Activated CD4-positive, alpha-beta T cell treated with anti-CD3 and anti-CD28 coated beads for 48 hours (primary cell): ENCODE measurements at places on chromosomes 6 and 20.

DNA sequence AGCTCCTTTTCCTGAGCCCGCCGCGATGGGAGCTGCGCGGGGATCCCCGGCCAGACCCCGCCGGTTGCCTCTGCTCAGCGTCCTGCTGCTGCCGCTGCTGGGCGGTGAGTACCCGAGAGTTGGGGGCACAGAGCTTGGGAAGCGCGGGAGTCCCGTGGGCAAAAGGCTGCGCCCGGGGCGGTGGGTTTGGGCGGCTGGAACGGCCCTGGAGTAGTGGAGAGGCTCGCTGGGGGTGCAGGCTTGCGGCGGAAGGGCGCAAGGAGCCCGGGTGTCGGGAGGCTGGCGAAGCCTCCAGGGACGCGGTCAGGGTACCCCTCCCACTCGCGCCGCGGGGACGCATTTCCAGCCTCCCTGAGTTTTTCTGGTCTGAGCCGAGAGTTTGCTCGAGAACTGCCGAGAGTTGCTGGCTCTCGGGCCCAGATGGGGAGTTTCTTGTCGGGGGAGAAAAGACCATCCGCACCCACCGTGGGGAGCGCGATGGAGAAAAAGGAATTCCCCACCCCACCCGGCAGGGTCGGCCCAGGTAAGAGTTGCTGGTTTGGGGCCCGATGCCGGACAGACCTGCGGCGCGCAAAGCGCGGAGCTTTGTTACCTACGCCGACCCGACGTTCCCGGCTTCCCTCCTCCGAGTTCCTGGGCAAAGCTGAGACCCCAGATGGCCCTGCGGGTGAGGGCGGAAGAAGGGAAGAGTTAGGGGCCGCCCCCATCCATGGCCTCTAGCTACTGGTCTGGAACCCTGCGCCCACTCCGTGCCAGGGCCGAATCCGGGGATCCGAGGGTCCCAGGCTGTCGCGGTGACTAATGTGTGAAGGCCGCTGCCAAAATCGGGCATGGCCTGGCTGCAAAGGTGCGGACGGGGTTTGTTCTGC is 584 bp downstream of the PTK7 start:
- no peak for DNase-seq

DNA sequence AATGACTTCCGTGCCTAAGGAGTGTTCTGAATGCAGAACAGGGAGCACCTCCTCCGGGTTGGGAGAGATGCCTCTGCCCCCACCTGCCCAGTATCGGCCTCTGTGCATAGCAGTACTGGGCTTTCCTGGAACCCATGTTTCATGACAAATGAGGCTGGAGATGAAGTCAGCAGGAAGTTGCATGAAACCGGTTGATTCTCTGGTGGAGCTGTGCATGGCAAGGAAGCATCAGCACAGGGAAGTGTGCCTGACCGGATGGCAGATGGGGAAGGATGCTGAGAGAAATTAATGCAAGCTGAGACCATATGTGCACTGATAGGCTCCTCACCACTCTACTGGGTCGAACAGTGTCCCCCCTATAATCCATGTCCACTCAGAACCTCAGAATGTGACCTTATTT is 155.5 kb downstream of the CDH26 start:
- DNase-seq, result no peak

- DNase-seq, result no peak
These were observed 41.0 kb downstream of the SNX14 start for GRCh38 chr6:85552652-85553051.

- DNase-seq, result no peak
These were observed 84.6 kb downstream of the MAN1A1 start for GRCh38 chr6:119264854-119265397.

- no peak for DNase-seq
These were observed 38.3 kb downstream of the HNF4A start for GRCh38 chr20:44393608-44394451.

DNA sequence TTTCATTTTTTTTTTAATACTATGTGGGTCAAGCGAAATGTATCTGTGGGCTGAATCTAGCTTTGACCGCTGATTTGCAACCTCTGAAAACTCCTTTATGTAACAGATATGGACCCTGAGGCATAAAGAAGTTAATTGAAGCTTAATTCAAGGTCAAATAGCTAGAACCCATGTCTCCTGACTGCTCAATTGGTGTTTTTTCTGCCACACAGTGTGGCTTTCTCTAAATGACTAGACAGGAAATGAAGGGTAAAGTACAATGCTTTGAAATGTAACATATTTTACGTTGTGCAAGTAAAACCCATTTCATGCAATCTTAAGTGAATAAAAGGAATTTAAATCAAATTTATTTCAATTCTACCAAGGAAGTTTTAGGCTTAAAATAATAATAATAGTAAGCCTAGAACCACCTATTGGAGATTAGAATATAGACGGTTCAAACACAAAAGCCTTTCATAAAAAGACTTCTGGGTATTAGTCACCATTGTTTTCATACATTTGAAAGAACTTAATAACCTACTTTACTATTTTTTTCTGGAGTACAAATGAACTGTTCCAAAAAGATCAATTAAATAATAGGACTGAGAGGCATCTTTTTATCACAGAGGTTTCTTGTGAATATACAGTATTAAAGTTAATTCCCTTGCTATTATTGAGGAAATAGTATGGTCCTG is 279.8 kb downstream of the EPHA7 start:
- DNase-seq, result no peak

GRCh38 chr20:58706150-58706892 is 13.7 kb downstream of the NPEPL1 start:
- no peak for DNase-seq

DNA sequence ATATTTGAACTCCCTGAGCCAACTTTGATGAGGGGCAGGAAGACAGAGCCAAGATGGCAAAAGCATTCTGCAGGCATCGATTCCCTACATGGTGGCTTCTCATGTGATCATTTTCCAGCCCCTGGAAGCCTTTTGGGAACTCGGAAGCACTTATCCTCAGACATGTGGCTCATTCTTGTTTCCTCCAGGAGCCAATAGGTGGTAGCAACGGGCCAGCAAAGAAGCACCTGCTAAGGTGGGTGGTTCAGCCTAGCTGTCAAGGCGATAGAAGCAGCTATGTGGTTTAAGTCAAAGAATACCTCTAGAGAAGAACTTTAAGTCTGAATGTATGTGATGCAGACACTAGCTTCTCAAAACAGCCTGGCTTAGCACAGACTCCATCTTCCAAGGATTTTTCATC is 64.9 kb upstream of the PAX1 start:
- DNase-seq, result no peak

- DNase-seq, result no peak
These were observed 60.4 kb downstream of the COL19A1 start for GRCh38 chr6:69926745-69927144.

DNA sequence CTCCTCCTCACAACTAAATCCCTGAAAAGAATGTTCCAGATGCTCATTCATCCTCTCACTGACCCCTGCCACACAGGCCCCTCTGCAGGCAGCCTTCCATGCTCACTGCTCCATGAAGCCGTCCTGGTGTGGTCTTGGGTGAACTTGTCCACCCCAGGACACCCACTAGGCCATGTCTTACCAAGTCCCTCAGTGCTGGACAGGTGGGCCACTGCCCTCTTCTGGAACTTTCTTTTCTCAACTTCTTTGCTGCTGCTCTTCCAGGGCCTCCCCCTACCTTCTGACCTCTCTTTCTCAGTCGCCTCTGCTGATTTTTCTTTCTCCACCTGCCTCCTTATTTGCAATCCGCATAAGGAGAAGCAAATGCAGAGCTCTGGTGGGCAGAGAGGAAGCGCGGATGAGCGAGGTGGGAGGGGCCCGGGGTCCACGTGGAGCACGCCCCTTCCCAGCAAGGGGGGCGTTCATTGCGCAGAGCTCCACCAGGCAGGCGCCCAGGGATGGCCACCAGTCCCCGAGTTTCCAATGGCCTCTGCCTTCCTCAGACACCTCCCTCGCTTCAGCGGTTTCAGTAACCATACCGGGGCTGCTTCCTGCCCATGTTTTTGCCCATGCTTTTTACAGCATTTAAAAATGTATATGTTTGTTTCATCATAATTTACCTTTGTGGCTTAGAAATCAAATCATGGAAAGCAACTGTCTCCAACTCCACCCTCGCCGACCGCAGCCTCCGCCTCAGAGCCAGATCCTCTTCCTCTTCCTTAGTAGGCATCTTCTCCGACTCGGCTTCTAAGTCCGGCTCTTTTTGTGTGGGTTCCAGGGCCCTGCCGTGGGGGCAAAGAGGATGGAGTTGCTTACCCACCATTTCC is 129.6 kb downstream of the ZDHHC14 start:
- peak; percentile 15 for DNase-seq

GRCh38 chr6:12060780-12061609 is 48.9 kb downstream of the HIVEP1 start:
- peak; percentile 72 for DNase-seq

DNA sequence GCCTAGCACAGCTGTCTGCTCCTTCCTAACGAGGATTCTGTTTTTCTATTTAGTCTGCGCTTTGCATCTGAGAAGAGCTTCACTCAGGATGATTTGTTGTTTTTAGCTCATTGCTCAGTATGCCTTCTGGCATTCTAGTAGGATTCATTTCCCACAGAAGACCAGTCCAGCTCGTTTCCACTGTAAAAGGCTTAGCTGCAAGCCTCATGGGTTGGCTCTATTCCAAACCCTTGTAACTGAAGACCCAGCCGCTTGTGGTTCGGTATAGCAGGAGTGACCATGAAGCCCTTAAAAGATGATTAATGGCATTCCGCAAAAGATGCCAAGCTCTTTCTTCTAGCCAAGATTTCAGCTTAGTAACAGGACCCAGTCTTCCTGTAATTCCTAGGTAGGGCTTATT is 7.2 kb downstream of the ADGRF1 start:
- DNase-seq, result no peak

- DNase-seq, result no peak
These were observed 5.2 kb upstream of the VEGFA start for GRCh38 chr6:43764772-43765171.

DNA sequence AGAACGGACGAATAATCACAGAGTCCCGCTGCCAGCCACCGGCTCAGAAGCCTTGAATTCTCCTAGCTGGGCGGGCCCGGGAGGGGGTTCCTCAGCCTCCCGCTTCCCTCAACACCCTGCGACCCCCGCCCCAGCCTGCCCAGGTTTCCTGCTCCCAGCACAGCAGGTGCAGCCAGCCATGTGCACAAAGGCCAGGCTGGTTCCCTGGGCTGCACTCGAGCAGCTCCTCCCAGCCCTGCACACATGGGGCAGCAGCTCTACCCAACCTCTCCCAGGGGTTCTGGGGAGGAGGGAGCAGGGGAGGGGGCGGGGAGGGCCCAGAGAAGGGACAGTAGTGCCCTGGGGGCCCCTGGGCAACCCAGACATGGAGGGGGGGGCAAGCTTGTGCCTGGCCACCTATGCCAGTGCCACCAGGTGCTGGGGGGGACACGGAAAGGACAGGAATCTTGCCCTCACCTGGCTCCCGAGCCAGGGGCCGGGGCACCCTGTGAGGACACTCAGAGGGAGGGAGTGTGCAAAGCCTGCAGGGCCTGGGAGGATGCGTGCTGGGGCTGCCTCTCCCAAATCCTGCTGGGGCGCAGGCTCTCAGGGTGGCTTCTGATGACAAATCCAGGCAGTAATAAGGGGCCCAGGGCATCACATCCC is 1.2 kb upstream of the NTSR1 start:
- no peak for DNase-seq

DNA sequence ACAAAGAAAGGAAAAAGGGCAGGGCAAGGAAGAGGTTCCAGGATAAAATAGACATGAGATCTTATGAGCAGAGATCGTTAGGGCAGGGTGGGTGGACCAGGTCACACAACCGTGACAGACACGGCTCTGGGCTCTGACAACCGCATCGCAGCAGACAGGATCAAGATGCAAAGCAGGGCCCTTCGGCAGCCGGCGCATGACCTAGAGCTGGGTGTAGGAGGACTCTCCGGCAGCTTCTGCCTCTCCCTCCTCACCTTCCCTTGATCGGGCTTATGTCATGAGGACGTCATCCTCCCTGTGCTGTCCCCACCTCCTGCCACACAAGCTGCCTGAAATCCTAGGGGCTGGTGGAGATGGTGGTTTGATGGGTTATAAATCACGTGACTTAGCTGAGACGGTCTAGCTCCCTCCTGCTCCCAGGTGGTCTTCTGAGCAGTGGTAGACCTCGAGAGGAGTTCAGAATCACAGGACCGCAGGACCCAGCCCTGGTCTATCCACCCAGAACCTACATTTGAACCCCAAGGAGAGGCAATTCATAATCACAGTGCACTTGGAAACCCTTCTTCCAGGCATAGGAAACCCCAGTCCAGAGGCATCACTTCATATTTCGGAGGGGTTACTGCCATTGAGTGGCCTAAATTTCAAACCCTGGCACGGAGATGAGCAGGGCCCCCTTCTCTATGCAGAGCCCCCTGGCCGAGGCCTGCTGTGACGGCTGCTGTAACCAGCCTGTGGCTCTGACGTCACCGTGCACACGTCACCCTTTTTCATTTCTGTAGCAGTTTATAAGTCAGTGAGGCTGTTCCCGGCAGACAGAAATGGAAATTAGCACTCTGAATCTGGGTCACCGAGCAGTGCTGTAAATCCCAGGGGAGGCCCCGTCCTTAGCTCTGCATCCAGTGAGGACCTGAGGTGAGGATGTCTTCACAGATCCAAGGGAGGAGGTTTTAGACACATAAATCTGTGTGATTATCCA is 8.7 kb upstream of the CCR6 start:
- peak; percentile 63 for DNase-seq

GRCh38 chr6:3918469-3918868 is 69.3 kb downstream of the FAM50B start:
- no peak for DNase-seq

DNA sequence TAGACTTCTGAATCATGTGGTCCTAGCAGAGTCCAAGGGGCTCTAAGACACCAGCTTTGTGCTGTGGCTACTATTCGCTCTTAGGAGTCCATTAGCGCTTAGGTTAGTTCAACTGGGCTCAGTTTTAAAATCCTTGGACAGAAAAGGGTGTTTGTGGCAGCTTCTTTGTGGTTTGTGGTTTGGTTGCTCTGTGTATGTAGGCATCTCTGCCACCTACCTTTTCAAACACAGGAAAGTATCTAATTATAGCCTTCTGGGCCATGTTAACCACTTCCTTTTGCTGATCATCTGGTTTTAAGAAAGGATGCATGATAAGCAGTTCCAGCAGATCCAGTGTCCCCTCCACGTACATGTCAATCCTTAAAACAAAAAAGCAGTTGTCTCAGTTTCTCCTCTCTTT is 10.8 kb downstream of the GSTA4 start:
- DNase-seq, result peak; percentile 41

DNA sequence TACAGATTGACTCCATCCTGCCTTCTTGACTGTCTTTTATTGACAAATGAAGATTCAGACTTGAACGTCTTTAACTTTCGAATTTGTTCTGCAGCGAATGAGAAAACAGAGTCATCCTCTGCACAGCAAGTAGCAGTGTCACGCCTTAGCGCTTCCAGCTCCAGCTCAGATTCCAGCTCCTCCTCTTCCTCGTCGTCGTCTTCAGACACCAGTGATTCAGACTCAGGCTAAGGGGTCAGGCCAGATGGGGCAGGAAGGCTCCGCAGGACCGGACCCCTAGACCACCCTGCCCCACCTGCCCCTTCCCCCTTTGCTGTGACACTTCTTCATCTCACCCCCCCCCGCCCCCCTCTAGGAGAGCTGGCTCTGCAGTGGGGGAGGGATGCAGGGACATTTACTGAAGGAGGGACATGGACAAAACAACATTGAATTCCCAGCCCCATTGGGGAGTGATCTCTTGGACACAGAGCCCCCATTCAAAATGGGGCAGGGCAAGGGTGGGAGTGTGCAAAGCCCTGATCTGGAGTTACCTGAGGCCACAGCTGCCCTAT is 12.2 kb downstream of the BRD2 start:
- no peak for DNase-seq

GRCh38 chr6:147808640-147809039 is 300.1 kb downstream of the SAMD5 start:
- DNase-seq, result no peak

- no peak for DNase-seq
These were observed 7.3 kb downstream of the KCNK5 start for GRCh38 chr6:39221779-39222641.
